Ovary (tissue), 10 donors: ENCODE measurements at places on chromosomes 7 and 10.

DNA sequence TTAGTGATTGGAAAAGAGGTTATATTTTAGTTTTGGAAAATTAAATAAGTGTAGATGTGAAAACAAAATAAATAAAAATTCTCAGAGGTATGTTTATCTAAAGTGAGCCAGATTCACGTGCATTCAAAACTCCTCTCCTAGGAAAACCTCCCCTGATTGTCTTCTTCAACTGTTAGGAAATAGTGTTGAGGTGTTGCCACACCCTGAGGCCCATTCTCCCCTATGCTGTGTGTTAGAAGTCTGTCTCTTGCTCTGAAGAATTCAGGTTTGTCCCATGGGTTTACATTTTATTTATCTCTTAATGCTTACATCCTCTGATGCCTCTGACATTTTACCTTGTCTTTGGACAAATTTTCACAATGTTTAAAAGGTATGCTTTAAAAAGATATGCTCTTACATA, 40.3 kb downstream of the PTPRE start:
- no peak for DNase-seq

- DNase-seq = no peak
These were observed 83.2 kb downstream of the HECTD2 start for GRCh38 chr10:91493313-91493712.

GRCh38 chr10:124072106-124072505, 21.3 kb downstream of the CHST15 start:
- no peak for DNase-seq

DNA sequence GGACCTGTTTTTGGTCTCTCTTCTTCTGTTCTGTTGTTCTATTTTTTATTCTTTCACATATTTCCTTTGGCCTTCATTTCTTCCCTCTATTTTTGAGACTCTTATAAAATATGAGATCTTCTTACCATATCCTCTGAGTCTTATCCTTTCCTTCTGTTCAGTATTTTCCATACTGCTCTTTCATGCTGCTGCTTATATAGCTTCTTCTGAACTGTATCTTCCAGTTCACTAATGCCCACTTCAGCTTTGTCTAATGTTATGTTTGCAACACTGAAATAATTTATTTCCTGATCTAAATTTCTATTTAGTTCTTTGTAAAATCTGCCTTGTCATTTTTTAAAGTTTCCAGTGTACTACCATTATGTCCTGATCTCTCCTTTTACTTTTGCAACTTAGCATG, 12.8 kb downstream of the TMEM168 start:
- DNase-seq = no peak

DNA sequence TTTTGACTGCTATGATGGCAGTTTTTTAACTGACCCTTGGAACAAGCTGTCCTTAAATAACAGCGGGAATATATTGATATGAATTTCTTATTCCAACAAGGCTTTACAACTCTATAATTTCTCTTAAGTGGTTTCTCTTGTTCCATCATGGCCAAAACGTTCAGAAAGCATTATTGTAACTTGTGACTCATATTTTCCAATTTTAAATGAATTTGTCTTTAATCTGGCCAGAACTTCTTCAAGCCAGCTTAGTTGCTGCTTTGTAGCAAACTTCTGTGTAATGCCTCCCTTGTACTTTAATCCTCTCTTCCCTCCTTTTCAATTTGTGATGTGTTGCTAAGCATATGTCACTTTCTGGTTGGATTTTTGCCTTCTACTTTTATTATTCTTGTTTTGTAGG, 271.9 kb downstream of the KIF20B start:
- DNase-seq = no peak

DNA sequence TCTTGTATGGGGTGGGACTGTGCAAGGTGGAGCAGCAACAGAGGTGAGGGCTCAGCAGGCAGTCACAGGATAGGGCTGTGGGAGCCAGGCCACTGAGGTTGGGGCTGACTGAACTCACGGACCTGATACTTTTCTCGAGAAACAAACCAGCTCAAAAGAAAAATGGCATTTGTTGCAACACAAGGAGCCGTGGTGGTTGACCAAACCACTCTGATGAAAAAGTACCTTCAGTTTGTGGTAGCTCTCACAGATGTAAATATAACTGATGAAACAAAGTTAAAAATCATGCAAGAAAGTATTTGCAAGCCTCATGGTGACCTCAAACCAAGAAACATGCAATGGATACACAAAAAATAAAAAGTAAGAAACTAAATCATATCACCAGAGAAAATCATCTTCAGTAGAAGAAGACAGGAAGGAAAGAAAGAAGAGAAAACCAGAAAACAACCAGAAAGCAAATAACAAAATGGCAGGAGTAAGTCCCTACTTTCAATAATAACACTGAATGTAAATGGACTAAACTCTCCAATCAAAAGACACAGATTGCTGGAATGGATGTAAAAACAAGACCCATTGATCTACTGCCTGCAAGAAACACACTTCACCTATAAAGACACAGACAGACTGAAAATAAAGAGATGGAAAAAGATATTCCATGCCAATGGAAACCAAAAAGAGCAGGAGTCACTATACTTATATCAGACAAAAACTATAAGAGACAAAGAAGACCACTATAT, 48.9 kb upstream of the DUSP5 start:
- DNase-seq = no peak

DNA sequence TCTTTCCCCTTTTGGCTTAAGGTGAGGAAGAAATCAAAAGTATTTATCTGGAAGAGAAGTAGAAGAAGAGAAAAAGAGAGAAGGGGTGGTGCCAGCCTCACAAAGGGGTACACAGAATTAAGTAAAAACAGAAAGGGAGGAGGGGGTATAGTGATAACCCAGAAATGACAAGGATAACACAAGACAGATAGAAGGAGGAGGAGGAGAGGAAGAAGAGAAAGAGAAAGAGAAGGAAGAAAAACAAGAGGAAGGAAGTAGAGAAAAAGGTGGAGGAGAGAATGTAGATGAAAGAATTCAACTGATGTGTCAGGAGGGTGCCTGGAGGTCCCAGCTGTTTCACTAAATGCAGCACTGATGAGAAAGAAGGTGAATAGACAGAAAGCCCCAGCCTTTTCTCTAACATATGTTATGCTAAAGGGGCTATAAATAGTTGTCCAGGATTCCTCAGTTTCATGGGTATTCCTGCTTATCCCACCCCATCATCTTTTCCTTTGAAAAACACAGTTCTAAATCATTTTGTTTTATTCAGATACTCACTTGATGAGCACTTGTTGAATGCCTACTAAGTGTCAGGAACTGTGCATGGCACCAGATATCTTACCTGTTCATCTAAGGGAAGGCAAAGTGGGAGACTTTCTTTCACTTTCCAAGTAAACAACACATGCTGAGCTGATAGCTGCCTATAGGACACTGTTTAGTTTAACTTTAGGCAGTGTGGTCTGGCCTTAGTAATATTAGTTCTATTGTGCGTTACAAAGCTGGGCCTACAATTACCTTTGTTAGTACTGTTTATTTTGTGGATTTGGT, 8.0 kb downstream of the SEMA3E start:
- DNase-seq = no peak

GRCh38 chr7:154568346-154568745, 434.6 kb downstream of the PAXIP1 start:
- no peak for DNase-seq

DNA sequence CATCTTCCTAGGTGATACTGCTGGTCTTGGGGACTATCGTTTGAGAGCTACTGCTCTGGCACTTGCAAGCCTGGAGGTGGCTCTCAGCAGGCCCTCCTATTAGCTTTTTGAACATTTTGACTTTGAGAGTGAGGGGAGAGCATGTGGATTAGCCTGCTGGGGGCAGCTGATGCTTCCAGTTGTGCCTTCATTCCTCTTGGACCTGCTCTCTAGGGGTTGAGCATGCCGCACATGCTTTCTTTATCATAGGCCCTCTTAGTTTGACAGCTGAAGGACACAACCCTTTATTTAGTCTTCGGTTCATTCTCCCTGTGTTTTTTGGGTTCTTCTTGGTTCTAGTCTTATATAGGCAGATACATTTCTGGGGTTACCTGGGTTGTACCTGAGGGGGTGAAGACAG, 132.1 kb downstream of the GALNT17 start:
- no peak for DNase-seq

DNA sequence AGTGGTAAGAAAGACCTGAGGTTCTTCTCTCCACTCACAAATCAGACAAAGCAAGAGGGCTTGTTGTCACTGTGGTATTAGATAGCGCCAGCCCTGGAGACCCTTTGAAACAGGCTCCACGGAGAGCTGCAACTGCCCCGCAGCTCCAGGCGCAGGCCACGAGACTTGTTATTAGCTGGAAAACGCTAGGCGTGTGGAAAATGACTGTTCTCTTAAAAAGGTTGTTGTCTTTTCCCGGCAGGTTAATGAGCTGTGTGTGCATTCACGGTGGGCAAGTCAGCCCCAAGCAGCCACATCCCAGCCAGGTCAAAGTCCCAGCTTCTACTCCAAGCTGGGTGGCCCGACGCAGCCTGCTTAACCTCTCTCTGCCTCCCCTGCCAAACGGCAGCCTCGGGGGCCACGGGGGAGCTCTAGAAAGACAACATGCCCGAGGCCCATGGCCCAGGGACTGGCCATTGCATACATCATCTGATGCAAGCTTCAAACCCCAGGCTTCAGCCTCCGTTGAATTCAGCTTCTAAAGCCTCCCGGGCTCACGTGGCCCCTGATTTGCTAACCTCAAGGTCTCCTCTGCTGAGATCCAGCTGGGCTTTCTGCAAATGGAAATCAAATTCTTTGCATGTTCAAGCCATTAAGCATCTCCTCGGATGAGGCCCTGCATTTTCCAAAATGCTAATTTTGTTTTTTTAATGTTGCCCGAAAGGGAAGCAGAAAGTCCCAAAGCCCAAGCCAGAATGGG, 61.3 kb upstream of the DNAAF5 start:
- peak; percentile 62 for DNase-seq

DNA sequence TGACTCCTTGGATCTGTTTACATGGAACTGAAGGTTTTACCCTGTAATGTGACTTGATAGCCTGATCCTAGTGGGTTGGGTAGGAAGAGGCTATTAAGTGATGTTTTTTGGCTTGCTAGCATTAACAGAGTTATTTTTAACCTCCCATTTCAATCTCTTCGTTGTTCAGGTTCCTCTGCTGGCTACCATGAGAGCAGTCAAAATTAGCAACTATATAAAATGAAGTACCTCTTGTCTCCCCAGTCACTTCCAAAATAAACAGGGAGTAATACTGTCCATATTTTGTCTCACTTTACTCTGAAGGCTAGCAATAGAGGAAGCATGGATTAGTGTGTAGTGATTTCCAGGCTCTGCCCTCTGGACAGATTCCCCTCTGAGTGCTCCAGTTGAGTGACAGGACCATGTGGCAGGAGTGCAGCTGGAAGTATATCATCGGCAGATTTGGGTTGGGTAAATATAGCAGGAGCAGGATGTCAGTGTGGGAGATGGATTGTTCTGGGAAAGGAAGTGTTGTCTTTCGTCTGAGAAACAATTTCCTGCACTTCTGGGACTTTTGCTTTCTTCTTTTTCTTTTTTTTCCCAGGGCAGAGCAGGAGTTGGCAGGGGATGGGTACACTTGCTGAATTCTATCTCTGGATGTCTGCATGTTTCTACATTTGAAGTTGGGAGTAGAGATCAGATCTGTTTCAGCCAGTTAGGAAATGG, 35.2 kb downstream of the GBF1 start:
- no peak for DNase-seq

DNA sequence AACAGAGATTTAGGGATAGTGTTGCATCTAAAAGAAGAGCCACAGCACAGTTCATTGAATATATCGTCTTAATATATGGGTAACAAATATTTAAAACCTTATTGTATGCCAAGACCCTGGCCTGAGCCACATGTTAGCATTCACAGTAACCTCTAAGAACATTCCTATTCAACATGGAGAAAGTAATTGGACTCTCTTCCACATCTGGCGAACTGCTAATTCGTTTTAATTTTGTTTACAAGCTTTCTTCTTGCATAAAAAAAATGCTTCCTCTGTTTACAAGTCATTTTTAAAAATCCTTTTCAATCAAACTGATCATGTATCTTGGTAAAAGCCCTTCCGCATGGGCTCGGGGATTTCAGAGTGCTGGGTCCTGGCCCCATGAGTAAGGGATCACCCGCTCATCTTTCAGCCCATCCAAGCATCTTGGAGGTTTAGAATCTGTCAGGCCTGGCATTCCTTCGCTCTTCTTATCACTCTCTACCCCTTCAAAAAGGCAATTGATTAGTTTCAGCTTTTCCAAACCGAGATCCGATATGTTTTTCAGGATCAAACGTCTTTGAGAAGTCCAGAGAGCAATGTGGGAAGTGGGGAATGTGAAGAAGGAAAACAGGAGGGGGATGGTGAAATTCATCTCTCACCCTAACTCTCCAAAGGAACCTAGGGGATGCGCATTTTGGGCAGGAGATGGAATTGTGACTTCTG, 7.3 kb downstream of the TWIST1 start:
- DNase-seq = no peak

DNA sequence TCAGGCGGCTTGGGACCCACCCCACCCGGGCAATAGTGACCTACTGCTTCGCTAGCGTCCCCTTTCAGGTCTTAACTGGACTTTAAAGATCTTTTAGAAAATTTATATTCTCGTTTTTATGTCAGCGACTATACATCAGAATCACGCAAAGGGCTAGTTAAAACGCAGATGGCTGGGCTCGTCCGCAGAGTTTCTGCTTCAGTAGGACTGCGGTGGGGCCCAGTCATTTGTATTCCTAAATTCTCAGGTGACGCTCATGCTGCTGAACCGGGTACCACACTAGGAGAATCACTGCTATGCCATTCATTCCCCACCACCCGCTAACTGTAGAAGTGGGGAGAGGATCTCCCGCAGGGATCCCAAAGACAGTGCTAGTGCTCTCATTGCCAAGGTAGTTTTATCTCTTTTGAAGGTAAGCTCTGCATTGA, 12.0 kb upstream of the SP8 start:
- DNase-seq = no peak

DNA sequence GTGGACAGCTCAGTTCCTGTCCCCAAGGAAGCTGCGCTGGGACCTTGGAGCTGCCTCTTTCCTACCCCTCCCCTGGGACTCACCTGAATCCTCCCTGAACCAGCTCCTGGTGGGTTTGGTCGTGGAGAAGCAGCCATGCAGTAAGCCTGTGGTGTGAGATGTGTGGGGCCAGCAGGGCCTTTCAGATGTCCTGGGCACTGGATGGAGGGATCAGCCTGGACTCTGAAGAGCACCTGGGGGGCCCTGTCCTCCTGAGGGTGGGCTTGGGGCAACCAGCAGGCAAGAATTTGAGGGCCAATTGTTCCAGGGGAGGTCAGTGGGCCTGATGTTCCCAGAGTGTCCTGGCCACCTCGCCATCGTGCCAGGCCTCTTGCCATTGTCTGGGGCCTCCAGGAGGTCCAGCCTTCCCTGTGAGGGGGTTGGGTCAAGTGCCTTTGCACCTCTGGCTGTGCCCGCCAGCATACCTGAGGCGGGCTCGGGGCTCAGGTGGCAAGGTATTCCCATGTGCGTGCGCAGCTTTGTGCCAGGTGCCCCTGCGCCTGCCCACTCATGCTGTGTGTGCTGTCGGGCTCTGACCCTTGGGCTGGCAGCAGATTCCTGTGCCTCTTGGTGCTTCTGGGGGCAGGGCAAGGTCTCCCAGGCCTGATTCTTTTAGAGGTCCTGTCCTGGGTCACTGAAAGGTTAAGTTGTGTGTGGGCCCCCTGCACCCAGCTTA, 7.3 kb downstream of the TRIM8 start:
- no peak for DNase-seq
